Umbilical cord (tissue), 2 donors: ENCODE measurements at places on chromosomes 11 and 22. TPM values are rescaled to one million over a fixed set of nuclear protein-coding genes. Genes with fewer than 3 reads are reported as not detected.
A peak's percentile ranks its signal among the peaks of the same experiment; 100 is the strongest.

TMEM25 gene
- 19.3 TPM for total RNA-seq

GRCh38 chr11:121321614-121322243 lies 29.2 kb downstream of the SC5D start:
- peak; percentile 40 for DNase-seq

DNA sequence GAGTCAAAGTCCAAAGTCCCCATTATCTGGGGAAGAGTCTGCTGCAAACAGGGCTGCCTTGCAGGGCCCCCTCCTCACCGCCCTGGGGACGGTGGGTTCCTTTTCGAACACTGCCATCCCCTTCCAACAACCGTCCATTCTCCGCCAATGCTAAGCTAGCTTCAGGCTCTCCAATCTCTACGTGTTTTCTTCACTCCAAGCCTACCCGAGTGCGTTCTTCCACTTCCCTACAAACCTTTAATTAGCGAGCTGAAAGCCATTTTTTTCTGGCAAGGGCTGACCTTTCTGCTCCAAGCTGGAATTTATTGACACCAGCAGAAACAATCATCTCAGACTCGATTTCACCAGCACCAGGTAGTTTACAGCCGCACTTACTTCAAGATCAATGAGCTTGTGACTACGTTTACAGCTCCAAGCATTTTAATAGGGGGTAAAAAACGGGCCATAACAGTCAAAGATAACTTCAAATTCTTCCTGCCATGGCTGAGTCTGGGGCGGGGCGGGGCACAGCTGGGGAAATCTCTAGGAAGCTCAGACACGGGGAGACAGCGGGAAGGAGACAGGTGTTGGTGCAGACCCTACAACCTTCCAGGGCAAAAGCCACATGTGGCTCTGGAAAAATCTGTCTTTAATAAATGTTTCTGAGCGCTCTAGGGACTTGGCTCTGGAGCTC lies 82.2 kb downstream of the PHF21B start:
- no peak for DNase-seq

DNA sequence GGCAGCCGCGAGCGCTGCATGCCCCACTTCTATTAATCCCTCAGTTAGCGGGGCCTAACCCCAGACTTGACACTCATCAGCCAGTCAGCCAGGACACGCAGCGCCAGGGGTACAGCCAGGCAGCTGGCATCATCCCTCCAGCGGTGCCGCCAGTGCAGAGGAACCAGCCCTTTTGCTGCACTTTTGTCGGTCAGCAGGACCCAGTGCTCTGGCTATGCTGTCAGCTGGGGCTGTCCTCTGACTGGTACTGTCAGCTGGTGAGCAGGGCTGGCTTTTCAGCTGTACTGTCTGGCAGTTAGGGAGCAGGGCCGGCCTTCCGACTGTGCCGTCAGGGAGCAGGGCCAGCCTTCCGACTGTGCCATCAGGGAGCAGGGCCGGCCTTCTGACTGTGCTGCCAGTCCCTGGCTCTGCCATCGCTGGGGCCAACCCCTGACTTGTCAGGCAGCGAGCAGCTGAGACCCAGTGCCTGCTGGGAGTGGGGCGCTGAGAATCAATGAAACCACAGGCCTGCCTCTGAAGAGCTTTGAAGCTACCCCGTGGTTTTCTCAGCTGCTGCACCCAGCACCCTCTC lies 115.4 kb downstream of the KIAA1671 start:
- DNase-seq: peak; percentile 43

DNA sequence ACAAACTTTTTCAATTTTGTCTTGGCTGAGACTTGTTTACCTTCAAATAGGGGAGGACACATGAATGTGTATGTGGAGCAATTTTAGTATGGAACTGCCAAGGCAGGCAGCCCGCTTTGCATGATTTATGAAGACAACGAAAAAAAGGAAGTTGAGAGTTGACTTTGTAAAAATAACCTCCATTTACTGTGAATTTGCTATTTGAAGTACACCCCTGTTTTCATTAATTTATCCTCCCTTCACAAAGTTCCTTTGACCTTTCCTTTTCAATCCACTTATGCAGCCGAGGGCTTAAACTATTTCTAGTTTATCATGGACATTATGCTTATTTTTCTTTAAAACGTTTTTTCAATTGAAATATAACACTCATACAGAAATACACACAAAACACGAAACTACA lies 369.6 kb upstream of the CADM1 start:
- no peak for DNase-seq

DNA sequence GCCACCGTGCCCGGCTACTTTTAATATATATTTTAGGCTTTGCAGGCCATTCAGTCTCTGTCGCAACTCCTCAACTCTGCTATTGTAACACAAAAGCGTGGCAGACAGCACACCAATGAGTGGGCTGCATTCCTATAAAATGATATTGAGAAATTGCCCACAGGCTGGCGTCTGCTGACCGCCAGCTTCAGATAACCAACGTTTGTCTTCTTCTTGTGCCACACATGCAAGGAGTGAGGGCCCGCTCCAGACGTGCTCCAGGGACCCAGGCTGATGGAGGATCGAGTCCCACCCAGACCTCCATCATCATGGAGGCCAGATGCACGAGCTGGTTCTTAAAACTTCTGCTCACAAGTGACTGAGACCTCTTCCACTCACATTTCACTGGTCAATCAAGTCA lies 35.4 kb upstream of the LINC01488 start:
- DNase-seq: no peak

DNA sequence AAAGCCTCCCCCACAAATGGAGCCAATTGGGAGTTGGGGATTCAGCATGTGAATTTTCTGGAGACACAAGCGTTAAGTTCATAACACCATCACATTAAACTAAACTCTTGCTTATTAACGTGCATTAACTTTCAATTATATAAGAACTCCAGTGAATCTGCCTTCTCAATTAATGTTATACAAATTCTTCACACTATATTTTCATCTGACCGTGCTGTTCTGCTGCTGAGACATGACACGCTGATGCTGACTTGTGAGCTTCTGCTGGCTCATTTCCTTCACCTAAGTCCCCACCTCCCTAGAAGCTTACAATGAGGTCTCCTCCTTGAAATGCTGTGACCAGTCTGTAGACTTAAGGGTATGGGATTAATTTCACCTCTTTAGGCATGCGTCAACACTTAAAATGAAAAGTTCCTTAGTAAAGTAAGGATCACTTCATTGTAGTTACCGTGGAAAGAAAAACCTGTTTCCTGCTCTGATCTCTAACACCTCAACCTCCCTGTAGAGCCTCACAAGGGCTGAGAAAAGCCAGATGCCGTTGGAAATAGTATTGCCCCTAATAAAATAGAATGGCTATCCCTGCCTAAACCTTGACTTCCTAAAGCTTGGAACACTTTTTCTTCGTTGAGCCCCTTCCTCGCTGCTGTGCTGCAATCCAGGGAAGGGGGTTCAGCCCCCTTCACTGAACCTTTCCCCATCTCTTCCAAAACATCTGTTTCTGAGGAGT lies 2.2 kb downstream of the HBG2 start:
- no peak for DNase-seq

HBG2 gene
- 9,844 TPM for total RNA-seq
